ENCODE measurements at places on chromosomes 6 and 20.

- DNase-seq = no peak
Observed at GRCh38 chr20:62363920-62364851, 2.9 kb downstream of the LAMA5 start.

DNA sequence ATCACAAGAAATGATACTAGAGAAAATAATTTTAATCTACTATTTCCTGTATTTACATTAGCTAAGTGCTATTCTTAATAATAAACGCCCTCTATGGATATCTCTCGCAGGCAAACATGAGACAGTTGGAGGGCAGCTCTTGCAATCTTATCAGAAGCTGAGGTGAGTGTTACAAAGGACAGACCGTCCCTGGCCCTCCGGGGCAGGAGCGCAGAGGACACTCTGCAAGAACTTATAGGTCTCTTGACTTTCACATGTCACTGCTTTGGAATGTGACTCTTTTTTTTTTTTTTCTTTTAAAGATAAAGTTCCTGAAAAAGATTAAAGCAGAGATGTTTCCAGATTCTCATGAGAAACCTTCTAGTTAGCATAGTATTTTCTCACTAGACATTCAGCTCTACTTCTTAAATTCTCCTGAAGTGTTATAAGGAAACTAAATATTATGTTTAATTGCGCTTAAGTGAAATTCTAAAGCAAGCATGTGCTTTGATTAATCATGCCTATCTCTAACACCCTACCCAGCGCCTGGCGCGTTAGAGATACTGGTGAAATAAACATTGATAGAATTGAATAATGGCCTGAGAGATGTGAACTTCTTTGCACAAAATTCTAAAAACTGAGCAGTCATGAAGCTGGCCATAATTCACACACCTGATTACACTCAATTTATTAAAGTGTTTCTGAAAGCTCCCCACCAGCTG is 57.4 kb downstream of the SYTL3 start:
- DNase-seq = no peak

- no peak for DNase-seq
Observed at GRCh38 chr6:132785936-132786335, 12.5 kb downstream of the SLC18B1 start.

GRCh38 chr6:49668083-49668511 is 31.5 kb upstream of the RHAG start:
- DNase-seq = no peak

DNA sequence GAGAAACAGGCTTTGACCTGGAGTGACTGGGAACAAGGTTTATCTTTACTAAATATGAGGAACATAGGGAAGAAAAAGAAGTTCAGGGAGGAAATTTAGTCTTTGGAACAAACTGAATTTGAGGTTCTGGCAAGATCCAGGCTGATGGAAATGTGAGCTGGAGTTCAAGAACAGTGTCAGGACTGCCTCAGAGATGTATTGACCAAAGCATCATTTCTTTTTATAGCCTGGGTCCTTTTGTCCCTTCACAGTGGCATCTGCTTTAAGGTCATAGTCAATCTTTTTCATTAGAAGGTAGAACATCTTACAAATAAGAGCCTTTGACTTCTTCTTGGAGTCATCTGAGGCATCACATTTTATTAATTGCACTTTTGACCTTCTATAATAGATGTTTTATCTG is 326.5 kb upstream of the QKI start:
- no peak for DNase-seq

- no peak for DNase-seq
Observed at GRCh38 chr20:1876217-1876921, 18.8 kb upstream of the SIRPA start.

DNA sequence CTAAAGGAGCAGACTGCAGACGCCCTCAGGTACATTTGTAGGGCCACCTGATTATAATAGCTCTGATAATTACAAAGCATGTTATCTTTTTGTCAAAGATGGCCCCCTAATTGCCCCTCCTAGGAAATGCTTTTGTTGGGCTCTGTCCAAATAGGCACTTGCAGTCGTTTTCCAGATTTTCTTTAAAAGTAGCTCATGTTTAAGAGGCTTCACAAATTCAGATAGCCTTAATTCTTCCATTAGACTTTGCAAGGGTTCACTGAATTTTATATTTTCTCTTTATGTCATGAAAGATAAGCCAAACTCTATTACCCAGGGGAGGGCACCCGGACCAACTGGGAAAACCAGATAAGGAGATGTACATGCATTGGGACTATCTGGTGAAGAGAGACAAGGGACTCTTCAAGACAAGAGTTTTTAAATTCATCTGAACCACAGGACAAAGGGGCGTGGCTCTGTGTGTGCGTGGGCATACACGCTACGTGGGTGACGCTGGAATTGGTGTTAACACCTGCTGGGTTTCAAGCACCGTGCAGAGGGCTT is 95.6 kb downstream of the TOX2 start:
- no peak for DNase-seq

DNA sequence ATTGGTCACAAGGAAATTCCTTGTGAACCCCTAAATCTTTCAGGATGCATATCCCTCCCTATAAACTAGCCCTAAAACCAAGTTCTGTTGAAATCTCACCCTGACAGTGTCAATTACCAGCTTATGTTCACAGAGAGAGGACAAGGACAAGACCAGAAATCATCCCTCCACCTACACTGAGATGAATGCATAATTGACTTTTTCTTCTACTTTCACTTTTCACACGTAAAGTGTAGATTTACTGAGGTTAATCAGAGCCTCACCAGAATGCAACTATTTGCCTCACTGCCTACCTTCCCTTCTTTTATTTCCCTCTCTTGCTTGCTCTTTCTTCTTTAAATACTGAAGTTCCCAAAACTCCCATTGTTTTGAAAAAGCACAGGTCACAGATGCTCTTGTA is 15.3 kb upstream of the NKAIN2 start:
- no peak for DNase-seq

GRCh38 chr6:45365036-45365435 is 12.7 kb downstream of the SUPT3H start:
- no peak for DNase-seq

DNA sequence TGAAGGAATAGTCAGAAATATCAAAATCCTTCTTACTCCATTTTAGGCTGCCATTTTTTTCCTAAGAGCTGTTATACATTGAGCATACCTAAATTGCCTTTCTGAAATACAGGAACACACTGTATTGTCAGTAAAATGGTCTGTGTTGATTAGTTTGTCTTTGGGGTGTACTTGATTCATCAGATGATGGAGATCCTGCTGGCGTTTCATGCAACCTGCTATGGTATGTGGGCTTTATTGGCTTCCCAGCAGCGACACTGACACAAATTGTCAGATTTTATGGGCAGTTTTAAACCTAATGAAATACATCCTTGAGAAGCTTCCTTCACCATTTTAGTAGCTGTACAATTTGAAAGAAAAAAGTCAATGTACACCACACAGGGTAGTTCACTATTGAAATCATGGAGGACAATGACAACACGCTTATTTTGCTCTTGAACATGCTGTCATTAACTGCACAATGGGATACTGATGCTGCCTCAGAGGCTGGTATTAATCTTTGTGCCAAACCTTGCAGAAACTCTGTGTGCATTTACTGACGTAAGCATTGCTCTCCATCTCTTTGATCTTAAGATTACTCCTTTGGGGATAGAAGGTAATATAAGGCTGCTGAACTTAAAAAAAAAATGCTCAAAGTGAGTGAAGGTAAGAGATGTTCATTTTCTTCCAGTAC is 124.9 kb downstream of the LAMA2 start:
- DNase-seq = no peak

GRCh38 chr20:8525017-8525343 is 392.9 kb downstream of the PLCB1 start:
- no peak for DNase-seq

- no peak for DNase-seq
Observed at GRCh38 chr20:62792940-62793756, 3.1 kb upstream of the MRGBP start.

DNA sequence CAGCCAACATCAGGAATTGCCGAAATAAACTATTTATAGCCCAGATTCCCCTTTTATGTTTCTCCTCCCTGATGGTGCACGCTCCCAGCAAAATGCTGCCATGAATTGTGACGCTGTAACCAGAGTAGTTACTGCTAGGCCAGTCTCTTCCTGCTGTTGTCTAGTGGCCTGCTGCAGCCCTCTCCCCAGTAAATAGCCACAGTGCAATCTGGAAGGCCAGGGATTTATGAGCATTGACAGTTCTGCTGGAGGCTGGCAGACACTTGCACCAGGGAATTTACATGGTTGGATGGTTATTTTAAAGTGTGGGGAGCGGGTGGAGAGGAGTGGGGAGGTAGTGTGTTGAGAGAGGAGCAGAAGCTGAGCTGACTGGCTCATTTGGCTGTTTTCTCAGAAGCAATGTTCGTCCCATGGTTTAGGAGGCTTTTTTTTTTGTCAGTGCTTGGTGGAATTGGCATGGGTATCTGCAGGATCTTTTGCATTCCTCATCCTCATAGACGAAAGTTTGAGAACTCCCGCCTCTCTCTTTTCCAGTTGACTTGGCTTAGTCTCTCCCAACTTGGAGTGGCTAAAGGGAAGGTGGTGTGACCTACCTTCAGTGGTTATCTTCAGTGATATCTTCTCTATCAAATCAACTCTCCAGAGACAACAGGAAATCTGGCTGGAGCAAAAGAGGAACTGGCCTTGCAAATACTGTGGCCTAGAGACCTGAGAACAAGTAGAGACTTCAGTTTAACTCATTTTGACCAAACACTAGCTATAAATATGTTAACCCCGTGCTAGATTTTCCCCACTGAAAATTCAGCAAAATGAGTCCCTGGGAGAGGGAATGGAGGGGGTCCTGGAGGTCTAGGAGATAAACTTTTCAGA is 99.3 kb upstream of the VSTM2L start:
- DNase-seq = peak; percentile 59

GRCh38 chr20:9031991-9032390 is 36.9 kb upstream of the PLCB4 start:
- DNase-seq = no peak

DNA sequence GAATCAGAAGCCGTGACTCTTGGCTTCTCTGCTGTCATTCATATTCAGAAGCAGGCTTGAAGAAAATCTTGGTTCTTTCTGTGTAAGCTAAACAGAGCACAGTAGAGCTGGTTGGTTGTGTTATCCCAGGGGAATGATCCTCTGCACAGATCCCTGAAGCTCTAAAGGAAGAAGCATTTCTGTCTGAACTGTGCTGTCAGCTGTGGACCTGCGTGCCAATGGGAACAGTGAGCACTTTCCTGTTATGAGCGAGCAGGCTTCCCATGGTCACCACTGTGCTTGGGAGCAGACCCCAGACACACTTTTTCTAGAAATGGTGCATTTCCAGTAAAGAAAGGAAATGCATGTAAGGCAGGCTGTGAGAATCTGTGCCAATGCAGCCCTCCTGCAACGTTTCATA is 490.2 kb downstream of the EPM2A start:
- no peak for DNase-seq

DNA sequence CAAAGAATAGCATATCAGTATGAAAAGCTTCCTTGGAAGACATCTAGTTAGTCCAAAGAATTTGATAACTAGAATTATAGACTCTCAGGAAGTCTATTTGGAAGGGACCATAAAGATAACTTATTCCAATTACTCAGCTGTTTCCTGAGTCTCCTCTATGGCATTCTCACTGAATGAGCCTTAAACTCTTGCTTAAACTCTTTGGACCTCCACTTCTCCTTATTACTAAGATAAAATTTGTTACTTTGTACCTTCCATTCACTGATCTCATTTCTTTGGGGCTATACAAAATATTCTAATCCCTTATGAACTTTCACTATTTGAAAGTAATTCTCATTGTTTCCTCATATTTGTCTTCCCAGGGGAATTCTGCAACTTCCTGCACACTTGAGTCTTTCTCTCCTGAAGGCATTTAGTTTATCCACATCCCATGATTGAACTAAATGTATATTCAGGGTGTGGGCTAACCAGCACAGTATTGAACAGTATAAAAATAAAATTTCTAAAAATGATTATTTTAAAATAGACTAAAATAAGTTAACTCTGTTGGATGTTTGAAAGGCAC is 67.1 kb upstream of the NOTCH4 start:
- no peak for DNase-seq

DNA sequence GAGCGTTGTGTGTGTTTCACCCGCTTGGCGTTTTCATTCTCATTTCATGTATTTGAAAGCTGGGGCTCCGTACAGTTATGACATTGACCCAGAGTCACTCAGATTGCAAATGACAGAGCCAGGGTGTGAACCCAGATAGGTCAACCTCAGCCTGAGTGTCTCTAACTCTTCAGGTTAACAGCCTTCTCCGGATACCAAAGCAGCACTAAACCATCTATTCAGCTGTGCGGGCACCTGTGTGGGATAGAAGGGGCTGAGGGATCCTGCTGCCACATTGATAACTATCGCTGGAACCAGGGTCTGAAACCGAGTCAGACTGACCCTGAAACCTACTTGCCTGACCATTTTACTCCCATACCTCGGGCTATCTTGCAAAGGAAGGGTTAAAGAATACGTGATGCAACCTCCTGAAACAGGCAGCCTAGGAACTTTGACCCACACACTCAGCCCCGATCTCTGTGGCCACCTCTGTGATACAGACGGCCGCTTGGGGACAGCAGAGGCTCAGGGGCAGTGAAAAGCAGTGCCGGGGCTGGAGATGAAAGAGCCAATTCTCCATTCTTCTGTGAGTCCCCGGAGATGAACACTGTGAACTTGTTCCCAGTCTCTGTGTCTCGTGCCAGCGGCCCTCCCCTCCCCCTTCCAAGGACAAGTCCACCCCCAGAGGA is 233.5 kb upstream of the QKI start:
- no peak for DNase-seq

DNA sequence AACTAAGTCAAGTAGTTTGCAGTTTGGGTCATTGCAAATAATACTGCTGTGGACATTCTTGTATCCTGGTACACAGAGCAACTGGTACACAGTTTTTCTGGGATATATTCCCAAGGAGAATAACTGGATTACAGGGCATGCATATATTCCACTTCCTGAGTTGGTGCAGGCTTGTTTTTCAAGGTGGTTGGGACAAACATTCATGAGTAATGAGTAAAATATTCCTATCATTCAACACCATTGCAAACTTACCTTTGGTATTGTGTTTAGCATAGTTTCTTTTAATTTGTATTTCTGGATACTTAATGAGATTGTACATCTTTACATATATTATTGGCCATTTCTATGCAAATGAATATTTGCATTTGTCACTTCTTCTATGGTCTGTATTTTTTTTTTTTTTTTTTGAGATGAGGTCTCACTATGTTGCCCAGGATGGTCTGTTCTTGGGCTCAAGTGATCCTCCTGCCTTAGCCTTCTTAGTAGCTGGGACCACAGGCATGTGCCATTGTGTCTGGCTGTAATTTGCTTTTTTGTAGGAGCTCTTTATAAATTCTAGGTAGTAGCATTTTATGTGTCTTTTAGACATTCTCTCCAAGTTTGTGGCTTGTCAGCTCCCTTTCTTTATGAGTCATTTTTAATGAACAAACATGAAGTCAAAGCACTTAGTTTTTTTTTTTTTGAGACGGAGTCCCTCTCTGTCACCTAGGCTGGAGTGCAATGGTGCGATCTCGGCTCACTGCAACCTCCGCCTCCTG is 158.7 kb downstream of the SOX4 start:
- DNase-seq = no peak

- DNase-seq = no peak
Observed at GRCh38 chr20:20814685-20815084, 102.2 kb upstream of the RALGAPA2 start.

DNA sequence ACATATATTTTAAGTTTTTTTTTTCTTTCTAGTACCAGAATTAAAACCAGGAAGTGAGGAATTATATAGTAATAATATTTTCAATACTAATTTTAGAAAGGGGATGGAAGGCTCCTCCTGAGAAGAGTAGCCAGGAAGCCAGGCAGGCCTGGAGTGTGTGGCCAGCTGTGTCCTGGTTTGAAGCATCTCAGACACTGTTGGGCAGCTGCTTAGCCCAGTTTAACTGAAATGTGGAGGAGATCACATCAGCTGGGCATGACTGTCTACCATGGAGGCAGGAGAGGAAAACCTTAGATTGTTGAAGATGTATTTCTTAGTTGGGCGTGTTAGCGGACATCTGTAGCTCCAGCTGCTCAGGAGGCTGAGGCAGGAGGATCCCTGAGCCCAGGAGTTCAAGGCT is 142.2 kb downstream of the ARID1B start:
- DNase-seq = no peak

All from Kasumi-1 (cell line).